Stimulated activated naive CD8-positive, alpha-beta T cell treated with anti-CD3 and anti-CD28 coated beads, Interleukin-15, amount 100 ng/mL, for 72 hours (primary cell): ENCODE measurements at places on chromosomes 7 and 10.

- no peak for DNase-seq
Observed at GRCh38 chr10:26738301-26738911, 40.9 kb downstream of the PDSS1 start.

DNA sequence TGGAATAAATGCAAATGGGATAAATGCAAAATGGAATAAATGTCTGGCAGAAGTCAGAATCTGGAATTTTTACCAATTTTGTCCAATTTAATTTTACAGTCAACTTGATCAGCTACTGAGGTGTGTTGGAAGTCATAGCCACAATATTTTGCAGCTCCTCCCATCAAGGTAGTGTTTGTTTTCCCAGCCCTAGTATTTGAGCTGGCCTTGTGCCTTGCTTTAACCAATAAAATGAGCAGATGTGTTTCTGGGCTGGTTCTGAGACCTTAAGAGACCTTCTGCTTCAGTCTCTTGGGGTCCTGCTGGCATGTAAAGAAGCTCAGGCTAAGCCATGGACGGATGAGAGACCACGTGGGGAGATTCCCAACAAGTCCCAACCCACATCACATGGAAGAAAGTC, 42.7 kb upstream of the RSBN1L start:
- DNase-seq, result no peak

GRCh38 chr7:54159088-54159487, 383.1 kb upstream of the VSTM2A start:
- no peak for DNase-seq

- no peak for DNase-seq
Observed at GRCh38 chr10:75028049-75028448, 83.4 kb upstream of the SAMD8 start.

DNA sequence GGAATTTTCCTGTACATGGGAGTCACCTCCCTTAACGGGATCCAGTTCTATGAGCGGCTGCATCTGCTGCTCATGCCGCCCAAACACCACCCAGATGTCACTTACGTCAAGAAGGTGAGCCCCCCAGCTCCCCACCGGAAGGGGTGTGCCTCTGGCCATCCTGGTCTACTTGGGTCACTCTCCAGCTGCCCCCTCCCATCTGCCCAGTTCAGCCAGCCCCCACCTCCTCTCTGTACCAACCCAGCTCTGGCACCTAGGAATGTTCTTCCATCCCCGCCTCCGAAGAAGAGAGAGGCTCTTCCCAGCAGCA, 5.0 kb downstream of the FASTK start:
- DNase-seq, result no peak

- no peak for DNase-seq
Observed at GRCh38 chr10:27838361-27838760, 92.7 kb upstream of the MKX start.

- no peak for DNase-seq
Observed at GRCh38 chr10:71221586-71222202, 9.3 kb downstream of the UNC5B start.

GRCh38 chr7:130823060-130823459, 89.1 kb upstream of the KLF14 start:
- no peak for DNase-seq

- no peak for DNase-seq
Observed at GRCh38 chr10:78699971-78700370, 368.8 kb upstream of the ZMIZ1 start.

DNA sequence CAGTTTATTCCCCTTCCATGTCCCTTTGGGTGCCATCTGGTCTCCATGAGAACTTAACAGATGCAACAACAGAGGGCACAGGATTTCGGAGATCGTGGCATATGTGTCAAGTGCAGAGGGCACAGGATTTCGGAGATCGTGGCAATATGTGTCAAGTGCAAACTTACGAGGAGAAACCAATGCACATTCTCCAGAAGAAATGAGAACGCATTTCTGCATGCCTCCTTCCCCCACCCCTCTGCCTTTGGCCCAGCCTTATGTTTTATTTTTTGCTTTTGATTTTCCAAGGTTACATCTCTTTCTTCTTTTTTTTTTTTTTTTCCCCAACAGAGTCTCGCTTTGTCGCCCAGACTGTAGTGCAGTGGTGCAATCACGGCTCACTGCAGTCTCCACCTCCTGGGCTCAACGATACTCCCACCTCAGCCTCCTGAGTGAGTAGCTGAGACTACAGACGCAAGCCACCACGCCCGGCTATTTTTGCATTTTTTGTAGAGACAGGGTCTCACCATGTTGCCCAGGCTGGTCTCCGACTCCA, 586 bp upstream of the ANKRD26 start:
- peak; percentile 37 for DNase-seq

- DNase-seq, result no peak
Observed at GRCh38 chr10:45040921-45041542, 40.3 kb downstream of the ZNF22 start.
